ENCODE measurements at places on chromosomes 2 and 18. TPM values are rescaled to one million over a fixed set of nuclear protein-coding genes. Genes with fewer than 3 reads are reported as not detected.

GRCh38 chr18:48576457-48576771 lies 37.6 kb downstream of the CTIF start:
- H3K4me1 ChIP-seq = peaks cover 31% of the 10 kb centered on the region
- H3K36me3 ChIP-seq = peaks cover 15% of the 10 kb centered on the region
- no peak for DNase-seq
- H3K4me3 ChIP-seq = no peak overlapping the region

DNA sequence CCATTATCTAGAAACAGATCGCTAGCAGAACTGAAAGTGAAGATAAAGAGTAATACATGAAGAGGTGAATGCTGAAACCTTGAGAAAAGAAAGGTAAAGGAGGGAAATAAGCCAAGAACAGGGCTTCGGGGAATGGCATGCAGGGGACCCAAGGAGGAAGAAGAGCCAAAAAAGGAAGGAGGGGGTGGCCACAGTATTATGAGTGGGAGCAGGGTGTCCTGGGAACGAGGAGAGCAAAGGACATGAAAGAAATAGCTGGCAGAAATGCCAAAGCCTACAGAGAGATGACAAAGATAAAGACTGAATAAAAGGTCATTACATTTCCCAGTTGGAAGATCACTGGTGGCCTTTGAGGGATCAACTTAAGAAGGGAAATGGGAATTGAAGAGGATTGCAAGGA lies 82.9 kb downstream of the ACTR3 start:
- no peaks in the 10 kb centered on the region for H3K27me3 ChIP-seq
- H3K4me1 ChIP-seq = peaks cover 10% of the 10 kb centered on the region
- no peaks in the 10 kb centered on the region for H3K36me3 ChIP-seq
- no peak overlapping the region for H3K4me3 ChIP-seq
- H3K27ac ChIP-seq = no peak overlapping the region

The AFF3 gene
- 14.4 TPM for total RNA-seq

- no peak for DNase-seq
- H3K4me3 ChIP-seq = no peak overlapping the region
- peak overlapping the region; percentile 25 for H3K27ac ChIP-seq
- H3K4me1 ChIP-seq = peaks cover 31% of the 10 kb centered on the region
- peaks cover 7% of the 10 kb centered on the region for H3K36me3 ChIP-seq
- H3K27me3 ChIP-seq = no peaks in the 10 kb centered on the region
Measured at GRCh38 chr2:18787726-18788125, 198.4 kb upstream of the NT5C1B start.

The CREG2 gene
- total RNA-seq = 0.42 TPM

All from mesothelial cell of epicardium (in vitro differentiated cells).